ENCODE measurements at places on chromosomes 3 and 15.
A peak's percentile ranks its signal among the peaks of the same experiment; 100 is the strongest.

DNA sequence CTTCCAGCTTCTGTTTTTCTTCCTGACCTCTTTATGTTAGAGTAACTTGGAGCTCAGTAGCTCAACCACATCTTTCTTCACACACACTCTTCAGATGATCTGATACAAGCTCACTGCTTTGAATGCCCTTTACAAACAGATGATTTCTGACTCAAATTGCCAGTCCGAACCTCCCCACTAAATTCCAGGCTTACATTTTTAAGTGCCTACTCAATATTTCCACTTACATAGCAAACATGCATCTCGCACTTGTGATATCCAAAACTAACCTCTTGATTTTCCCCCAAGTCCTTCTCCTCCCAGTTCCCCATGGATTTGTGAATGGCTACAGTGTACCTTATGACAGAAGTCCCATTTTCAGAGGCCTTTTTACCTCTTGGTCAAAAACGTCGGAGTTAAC lies 139.1 kb downstream of the GBE1 start:
- no peak for DNase-seq

DNA sequence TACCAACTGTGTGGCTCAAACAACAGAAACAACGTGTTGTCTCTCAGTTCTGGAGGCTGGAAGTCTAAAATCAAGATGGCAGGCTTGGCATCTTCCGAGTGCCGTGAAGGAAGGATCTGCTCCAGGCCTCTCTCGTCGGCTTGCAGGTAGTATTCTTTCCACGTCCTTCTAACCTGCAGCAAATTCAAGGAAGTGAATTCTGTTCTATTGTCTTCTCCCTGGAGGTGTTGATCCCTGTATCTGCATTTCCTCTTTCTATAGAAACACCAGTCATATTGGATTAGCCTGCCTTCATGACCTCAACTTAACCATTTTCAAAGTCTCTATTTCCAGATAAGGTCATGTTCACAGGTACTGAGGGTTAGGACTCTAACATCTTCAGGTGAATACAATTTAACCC lies 512.1 kb downstream of the GABRG3 start:
- no peak for DNase-seq

- DNase-seq = no peak
Observed at GRCh38 chr3:142027735-142028134, 121.6 kb downstream of the TFDP2 start.

GRCh38 chr3:73685061-73685460 lies 60.3 kb upstream of the PDZRN3 start:
- DNase-seq = no peak

DNA sequence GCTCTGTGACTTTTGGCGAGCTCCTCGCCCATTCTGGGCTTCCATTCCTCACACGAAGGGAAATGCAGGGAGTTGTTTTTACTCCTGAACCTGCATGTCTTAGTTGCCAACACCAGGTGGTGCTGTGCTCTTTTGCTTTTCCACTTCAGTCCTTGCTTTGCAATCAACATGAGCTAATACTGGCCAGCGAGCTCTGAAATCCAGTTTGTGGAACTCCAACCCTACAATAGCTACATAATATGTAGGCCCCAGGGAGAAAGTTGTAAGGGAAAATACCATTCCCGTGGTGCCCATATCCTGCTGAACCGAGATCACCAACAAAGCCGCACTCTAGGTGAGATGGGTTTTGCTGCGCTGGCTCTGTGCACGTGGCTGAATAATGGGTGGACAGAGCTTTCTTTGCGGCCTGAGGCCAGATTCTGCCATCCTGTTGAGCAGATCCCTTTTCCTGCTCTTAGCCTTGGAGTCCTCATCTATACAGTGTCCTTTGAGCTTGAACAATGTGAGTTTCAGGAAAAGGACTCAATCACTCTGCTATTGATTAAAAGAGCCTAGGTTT lies 25.0 kb downstream of the LSM3 start:
- peak; percentile 76 for DNase-seq

GRCh38 chr3:156598413-156598812 lies 43.5 kb upstream of the SSR3 start:
- no peak for DNase-seq

DNA sequence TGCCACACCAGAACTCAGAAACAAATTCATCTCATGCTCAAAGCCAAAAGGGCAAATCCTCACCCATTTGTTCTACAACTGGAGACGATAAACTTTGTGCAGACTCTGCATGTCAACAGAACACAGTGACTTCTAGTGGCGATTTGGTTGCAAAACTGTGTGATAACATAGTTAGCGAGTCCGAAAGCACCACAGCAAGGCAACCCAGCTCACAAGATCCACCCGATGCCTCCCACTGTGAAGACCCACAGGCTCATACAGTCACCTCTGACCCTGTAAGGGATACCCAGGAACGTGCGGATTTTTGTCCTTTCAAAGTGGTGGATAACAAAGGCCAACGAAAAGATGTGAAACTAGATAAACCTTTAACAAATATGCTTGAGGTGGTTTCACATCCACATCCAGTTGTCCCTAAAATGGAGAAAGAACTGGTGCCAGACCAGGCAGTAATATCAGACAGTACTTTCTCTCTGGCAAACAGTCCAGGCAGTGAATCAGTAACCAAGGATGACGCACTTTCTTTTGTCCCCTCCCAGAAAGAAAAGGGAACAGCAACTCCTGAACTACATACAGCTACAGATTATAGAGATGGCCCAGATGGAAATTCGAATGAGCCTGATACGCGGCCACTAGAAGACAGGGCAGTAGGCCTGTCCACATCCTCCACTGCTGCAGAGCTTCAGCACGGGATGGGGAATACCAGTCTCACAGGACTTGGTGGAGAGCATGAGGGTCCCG lies 199.7 kb downstream of the AKAP13 start:
- no peak for DNase-seq

GRCh38 chr3:138093721-138094120 lies 21.7 kb downstream of the DZIP1L start:
- DNase-seq = no peak

DNA sequence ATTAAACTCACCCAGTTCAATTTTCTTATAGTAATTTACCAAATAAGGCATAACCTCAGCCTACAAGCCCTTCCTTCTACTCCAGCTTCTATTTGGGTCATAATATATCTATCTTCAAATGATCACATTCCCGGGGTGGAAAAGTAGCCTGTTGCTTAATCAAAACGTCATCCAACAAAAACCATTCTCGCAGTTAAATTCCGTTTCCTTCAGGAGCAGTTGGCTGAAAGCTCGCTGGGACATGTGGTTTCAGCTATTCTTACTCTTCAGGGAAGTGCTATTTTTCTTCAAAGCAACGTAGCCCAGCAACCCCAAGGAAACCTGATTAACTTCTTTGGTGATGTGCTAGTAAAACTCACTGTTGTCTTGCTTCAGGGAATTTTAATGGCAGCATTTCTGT lies 59.6 kb downstream of the MAGI1 start:
- DNase-seq = no peak

GRCh38 chr3:122873741-122874515 lies 79.1 kb downstream of the SLC49A4 start:
- no peak for DNase-seq

DNA sequence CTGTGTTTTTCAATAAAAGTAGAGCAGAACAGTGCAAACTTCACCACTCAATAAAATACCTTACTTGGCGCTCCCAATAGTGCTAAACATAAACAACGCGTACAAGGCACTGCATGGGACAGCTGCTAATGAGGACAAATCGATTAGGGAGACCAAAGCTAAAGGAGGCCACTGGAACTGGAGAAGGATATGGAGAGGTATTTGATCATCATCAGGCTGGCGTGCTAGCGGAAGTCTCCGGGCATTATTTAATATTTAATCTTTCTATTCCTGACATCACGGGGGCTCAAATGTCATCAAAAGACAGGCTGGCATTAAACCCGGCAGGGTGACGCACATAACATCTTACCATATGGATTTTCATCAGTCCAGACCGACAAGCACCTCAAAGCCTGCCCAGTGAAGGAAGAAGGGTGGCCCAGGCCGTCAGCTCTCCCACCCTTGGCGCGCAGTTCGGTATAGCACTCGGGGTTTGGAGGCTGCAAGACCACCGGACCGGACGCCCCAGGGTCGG lies 604 bp downstream of the CCPG1 start:
- DNase-seq = peak; percentile 8

DNA sequence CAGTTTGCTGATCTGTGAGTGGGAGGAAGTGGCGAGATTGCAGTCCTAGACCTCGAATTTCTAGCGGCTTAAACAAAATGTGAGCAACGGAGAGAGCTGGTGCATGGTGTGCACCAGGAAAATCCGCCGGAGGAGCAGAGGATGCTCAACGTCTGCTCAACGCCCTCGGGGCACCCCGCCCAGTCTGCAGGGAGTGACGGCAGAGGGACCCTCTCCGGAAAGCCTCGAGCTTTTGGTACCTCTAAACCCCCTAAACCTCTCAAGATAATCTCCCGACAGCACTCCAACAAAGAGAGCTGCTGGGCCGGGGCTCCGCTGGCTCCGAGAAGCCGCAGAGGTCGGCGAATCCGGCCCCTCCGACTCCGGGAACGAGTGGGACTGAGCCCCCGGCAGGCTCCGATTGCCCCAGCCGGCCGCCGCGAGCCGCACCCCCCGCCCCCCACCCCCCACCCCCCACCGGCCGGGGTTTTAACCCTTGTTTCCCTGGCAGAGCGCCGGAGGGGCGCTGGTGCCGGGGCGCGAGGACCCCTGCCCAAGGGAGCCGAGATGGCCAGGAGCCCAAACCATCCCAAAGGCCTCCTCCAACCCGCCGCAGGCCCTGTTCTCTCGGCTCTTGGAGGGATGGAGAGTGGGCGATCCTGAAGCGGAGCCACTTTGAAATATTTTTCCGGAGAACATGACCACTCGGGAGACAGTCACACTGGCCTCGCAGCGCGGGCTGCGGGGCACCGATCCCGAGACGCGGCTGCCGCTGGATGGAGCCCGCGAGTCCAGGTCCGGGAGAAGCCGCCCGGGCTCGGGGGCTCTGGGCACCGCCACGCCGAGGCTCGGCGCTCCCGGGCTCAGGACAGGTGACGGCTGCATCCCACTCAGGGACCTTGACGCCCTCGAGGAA lies 1.5 kb downstream of the MEGF11 start:
- DNase-seq = peak; percentile 75

GRCh38 chr15:51348688-51349087 lies 7.2 kb downstream of the GLDN start:
- no peak for DNase-seq

DNA sequence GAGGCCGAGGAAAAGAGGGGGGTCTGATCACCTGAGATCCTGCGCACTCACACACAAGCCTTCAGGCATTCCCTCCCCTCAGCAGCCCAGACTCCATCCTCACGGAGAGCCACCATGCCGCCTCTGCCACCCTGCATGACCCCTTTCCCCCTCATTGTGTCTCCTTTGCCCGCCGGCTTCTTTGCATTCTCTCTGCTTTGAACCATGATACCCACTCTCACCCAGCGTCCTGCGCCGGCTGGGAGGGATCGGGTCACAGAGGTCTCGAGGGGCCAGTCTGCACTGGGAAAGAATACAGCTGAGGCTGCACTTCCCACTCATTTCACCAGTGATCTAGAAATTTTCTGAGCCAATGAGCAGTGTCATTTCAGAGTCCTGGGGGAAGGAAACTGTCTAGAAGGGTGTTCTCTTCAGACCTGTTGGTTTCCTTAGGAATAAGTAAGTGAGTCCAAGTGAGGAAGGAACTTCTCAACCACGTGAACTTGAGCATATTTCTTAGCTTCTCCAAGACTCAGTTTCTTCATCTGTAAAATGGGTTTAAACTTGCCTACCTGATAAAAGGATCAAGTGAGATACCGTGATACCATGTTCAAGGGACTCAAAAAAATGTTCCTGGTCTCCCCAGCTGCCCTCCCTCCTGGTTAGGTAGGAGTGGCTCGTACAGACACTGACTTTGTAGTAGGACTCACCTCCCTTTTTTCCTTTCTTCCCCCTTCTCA lies 96.7 kb downstream of the TOP2B start:
- no peak for DNase-seq

DNA sequence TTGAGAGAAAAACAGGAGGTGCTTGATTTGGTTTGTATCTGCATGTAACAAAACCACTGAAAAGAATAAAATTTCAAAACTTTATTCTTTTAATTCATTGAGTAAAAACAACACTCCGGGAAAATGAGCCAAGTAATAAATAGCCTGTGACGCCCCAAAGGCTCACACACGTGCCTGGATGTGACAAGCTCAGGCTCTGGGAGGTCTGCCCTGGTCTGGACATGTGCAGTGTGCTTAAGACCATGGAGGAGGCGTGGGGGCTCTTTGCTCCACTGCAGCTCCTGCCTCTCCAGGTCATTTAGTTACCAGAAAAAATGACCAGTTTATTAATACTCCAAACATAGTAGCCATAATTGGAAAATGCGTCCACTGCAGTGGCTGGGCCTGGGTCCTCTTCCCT lies 8.6 kb upstream of the NME9 start:
- no peak for DNase-seq

- DNase-seq = no peak
Observed at GRCh38 chr15:37446921-37447320, 346.6 kb upstream of the MEIS2 start.

GRCh38 chr3:99708207-99708745 lies 69.9 kb downstream of the COL8A1 start:
- DNase-seq = no peak

DNA sequence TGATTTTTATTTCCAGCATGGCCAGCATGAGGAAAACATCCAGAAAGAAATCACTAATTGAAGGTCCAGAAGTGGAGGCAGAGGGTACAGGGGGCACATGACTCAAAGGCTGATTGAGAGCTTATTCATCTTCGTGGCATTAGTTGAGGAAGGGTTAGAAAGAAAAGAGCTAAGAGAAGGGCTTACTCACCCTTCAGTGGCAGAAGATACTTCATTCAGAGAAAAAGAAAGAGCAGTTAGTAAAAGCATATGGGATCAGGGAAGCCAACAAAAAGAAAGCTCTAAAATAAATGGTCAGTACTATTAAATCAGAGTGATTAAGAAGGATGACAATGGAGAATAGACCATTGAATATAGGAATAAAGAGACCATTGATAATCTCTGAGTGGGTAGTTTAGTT lies 25.2 kb downstream of the GAP43 start:
- DNase-seq = no peak

GRCh38 chr3:97871186-97871585 lies 49.4 kb downstream of the CRYBG3 start:
- DNase-seq = no peak

GRCh38 chr15:88810446-88810845 lies 7.2 kb downstream of the ACAN start:
- no peak for DNase-seq

Measured in germinal center (tissue), 1 donor.